Stimulated activated naive CD8-positive, alpha-beta T cell treated with anti-CD3 and anti-CD28 coated beads, Interleukin-15, amount 100 ng/mL, for 72 hours (primary cell): ENCODE measurements at places on chromosomes 12 and 14.
A peak's percentile ranks its signal among the peaks of the same experiment; 100 is the strongest.

- DNase-seq: no peak
Measured at GRCh38 chr12:41946106-41946505, 198.6 kb downstream of the GXYLT1 start.

- DNase-seq: peak; percentile 33
Measured at GRCh38 chr14:64293976-64294671, at the start of gene ESR2. ESR2 (minus strand) TSS chr14:64294371; CDS start chr14:64282985, 11,386 bp downstream.

DNA sequence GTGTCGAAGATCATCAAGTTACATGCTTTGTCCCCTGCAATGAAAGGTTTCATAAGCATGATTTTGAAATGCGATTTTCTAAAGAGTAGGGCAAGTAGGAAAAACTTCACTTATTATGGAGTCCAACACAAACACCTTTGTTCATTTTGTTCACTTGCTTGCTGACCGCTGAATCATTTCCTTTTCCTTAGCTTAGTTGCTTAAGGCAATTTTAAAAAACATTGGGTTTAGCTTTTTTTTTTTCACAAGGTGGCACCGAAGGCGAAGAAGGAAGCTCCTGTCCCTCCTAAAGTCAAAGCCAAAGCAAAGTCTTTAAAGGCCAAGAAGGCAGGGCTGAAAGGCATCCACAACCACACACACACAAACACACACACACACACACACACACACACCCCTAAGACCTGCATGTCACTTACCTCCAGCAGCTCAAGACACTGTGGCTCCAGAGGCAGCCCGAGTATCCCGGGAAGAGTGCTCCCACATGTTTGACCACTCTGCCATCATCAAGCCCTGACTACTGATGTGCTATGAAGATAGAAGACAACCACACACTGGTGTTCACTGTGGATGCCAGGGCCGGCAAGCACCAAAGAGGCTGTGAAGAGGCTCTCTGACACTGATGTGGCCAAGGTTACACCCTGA, 11.4 kb downstream of the MANSC1 start:
- no peak for DNase-seq

GRCh38 chr12:10182354-10183049, 3.7 kb downstream of the TMEM52B start:
- DNase-seq: no peak

GRCh38 chr14:97602438-97603117, 805.4 kb downstream of the VRK1 start:
- peak; percentile 49 for DNase-seq

- DNase-seq: no peak
Measured at GRCh38 chr12:48182631-48183030, 813 bp upstream of the CCDC184 start.
